ENCODE measurements at places on chromosomes 13 and 19.

DNA sequence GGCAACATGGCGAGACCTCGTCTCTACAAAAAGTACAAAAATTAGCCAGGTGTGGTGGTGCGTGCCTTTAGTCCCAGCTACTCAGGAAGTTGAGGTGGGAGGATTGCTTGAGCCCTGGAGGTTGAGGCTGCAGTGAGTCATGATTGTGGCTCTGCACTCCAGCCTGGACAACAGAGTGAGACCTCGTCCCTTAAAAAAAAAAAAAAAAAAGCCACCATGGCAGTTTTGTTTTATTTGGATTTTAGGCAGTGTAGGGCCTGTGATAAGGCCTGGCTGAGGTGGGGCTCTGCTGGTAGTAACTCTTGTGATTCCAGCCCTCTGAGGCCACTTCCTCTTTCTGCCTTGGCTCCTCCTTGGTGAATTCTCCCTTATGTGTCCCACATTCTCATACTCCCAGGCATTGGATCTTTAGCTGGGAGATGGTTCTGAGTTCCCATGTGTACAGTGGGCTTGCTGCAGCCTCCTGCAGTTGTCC lies 39.2 kb downstream of the GATAD2A start:
- no peak for DNase-seq

- peak; percentile 10 for DNase-seq
Observed at GRCh38 chr13:98664510-98664909, 87.6 kb upstream of the STK24 start.

GRCh38 chr13:33349288-33349985 lies 63.9 kb upstream of the STARD13 start:
- no peak for DNase-seq

GRCh38 chr13:106133025-106133424 lies 402.4 kb downstream of the EFNB2 start:
- no peak for DNase-seq

GRCh38 chr19:33818411-33818810 lies 21.7 kb downstream of the KCTD15 start:
- DNase-seq: no peak

DNA sequence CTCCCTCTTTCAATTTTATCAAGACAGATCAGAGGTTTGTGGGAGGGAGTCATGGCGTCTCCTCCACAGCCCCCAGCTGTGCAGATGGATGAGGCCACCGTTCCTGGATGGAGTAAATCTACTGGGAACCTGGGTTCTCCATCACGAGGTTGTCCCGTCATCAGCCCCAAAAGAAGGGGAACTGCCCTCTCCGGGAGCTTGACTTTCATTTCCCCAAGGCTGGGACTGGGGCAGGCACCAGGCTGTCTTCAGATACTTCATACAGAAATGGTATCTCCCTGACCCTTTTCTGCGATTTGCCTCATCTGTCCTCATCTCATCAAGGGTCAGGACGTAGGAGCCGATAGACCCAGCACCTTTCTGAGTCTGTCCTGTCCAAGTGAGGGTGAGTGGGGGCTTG lies 9.8 kb downstream of the LILRB2 start:
- no peak for DNase-seq

GRCh38 chr13:103009051-103009840 lies 57.0 kb downstream of the SLC10A2 start:
- no peak for DNase-seq

- DNase-seq: no peak
Observed at GRCh38 chr13:110677731-110678545, 28.0 kb downstream of the CARS2 start.

DNA sequence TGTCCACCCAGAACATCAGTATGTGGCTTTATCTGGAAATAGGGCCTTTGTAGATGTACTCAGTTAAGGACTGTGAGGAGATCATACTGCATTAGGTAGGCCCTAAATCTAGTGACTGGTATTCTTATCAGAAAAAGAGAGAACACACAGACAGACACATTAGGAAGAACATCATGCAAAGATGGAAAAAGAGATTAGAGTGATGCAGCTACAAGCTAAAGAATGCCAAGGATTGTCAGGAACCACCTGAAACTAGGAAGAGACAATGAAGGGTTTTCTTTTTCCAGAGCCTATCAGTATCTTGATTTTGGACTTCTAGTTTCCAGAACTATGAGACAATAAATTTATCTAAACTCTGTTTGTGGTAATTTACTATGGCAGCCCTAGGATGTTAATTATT lies 15.0 kb upstream of the DZIP1 start:
- DNase-seq: no peak

- no peak for DNase-seq
Observed at GRCh38 chr19:21491146-21491545, 14.3 kb upstream of the ZNF429 start.

- no peak for DNase-seq
Observed at GRCh38 chr13:24745861-24746617, 17.9 kb upstream of the RNF17 start.

- DNase-seq: no peak
Observed at GRCh38 chr13:40130871-40131636, 475.6 kb downstream of the COG6 start.

DNA sequence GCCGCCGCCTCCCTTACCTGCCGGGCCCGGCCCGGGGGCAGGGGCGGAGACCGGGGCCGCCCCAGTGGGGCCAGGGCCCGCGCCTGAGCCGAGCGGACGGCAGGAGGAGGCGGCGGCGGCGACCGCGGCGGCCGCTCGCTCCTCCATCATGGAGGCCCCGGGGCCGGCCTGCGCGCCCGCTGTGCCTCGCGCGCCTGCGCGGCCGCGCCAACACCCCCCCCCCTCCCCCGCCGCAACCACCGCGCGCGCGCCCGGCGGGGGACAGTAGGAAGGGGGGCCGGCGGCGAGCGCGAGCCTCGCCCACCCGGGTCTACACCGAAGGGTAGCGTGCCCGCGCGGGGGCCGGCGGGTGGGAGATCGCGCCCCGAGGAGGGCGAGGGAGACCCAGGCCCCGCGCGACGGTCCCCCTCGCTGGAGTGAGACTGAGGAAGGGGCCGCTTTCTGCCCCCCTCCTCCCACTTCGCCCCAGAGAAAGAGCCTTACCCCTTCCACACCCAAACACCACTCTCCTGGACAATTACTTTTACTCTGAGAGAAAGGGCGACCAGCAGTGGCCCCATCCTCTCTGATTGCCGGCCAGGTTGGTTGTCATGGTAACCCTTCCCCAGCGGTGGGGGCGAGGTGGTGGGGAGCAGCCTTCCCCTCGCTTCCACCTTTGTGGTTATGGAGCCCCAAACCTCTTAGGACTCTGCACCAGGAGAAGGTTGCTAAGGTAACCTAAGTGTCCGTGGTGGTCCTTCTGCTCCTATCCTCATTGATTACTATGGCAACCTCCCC lies at the start of gene STRN4:
Gene STRN4, minus strand, starts transcription at position 170 of the 777 bp plus-strand sequence. Its CDS starts 20 bp downstream, at position 150.
- DNase-seq: peak; percentile 87

- DNase-seq: no peak
Observed at GRCh38 chr13:58379221-58379620, 747.7 kb downstream of the PCDH17 start.

DNA sequence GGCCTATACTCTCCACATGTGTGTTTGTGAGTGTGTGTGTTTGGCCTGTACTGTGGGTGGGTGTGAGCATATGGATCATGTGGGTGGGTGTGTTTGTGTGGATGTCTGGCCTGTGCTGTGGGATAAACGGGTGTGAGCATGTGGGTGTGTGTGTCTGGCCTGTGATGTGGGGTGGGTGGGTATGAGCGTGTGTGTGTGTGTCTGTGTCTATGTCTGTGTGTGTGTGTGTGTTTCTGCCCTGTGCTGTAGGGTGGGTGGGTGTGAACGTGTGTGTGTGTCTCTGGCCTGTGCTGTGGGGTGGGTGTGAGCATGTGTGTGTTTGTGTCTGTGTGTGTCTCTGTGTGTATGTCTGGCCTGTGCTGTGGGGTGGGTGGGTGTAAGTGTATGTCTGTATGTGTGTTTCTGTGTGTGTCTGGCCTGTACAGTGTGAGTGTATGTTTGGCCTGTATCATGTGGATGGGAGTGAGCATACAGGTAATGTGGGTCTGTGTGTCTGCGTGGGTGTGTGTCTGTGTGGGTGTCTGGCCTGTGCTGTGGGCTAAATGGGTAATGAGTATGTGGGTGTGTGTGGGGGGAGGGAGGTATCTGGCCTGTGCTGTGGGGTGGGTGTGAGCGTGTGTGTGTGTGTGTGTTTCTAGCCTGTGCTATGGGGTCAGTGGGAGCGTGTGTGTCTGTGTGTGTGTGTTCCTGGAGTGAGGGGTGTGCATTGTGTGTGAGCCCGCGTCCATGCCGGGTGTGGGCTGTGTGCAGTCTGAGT lies 20.8 kb upstream of the KCTD15 start:
- DNase-seq: no peak

- DNase-seq: no peak
Observed at GRCh38 chr13:84925443-84925842, 873.8 kb downstream of the SLITRK6 start.

- DNase-seq: peak; percentile 89
Observed at GRCh38 chr13:87123987-87124784, 547.0 kb upstream of the SLITRK5 start.

DNA sequence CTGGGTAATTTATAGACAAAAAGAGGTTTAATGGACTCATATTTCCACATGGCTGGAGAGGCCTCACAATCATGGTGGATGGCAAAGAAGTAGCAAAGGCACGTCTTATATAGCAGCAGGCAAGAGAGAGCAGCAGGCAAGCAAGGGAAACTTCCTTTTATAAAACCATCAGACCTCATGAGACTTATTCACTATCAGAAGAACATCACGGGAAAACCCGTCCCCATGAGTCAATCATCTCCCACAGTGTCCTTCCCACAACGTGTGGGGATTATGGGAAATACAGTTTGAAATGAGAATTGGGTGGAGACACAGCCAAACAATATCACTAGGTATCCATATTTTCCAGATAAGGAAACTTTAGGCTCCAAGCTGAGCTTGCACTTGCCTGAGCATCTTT lies 9.5 kb upstream of the CYP2B6 start:
- DNase-seq: no peak

GRCh38 chr13:33033051-33033812 lies 17.0 kb downstream of the KL start:
- no peak for DNase-seq

- no peak for DNase-seq
Observed at GRCh38 chr19:35779033-35779432, 3.7 kb downstream of the ARHGAP33 start.

GRCh38 chr19:39174558-39175544 lies 21.9 kb upstream of the NCCRP1 start:
- no peak for DNase-seq

DNA sequence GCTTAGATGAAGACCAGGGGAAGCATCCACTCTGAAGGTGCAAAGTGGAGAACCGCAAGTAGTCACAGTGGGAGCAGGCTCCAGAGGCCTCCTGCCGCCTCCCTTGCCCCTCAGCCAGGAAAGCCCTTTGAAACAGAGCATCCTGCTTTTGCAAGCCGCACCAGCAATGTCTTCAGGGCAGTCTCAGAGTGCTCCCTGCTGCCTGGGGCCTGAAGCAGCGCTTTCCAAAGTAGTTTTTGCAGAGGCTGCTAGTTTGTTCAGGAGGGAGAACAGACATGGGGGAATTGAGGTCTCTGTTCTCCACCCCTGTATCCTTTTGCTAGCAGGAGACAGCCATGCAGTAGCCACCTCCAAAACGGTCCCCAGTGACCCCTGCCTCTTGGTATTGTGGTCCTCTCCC lies 15.8 kb upstream of the POP4 start:
- DNase-seq: no peak

- DNase-seq: peak; percentile 94
Observed at GRCh38 chr13:60572003-60572798, 175.2 kb downstream of the TDRD3 start.

DNA sequence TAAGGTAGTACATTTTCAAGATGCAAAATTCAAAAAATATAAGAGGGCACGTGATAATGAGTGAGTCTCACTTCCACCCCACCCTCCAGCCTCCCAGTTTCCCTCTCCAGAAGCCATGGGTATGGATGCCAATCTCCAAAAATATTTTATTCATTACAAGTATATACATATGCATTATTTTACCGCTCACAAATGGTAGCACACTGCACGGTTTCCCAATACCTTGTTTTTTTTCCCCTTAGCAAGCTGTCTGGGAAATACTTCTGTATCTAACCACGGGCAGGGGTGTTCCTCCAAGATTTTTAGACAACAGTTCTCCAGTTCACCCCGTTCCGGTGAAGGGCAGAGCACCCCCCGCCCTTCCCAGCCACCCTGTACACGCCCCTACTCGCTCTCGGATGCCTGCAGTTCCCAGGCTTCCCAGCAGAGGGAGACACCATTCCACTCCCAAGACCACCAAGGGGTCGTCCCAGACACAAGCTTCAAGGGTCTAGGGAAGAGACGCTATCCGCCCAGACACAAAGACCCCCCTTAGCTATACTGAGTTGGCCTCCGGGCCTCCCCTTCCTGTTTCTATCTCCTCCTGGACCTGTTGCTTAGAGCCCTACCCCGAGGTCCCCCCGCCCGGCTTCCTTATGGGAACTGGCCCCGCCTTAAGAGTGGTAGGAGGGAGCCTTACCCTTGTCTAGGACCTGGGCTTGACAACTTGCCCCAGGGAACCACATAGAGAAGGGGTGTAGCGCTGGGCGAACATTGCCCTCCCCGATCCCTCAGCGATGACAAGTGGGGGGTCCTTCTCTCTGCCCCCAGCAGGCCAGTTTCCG lies 1.1 kb upstream of the FXYD3 start:
- peak; percentile 92 for DNase-seq

- DNase-seq: peak; percentile 28
Observed at GRCh38 chr19:11581740-11582139, 4.3 kb upstream of the ACP5 start.

- no peak for DNase-seq
Observed at GRCh38 chr19:439167-439900, 21.5 kb downstream of the SHC2 start.

DNA sequence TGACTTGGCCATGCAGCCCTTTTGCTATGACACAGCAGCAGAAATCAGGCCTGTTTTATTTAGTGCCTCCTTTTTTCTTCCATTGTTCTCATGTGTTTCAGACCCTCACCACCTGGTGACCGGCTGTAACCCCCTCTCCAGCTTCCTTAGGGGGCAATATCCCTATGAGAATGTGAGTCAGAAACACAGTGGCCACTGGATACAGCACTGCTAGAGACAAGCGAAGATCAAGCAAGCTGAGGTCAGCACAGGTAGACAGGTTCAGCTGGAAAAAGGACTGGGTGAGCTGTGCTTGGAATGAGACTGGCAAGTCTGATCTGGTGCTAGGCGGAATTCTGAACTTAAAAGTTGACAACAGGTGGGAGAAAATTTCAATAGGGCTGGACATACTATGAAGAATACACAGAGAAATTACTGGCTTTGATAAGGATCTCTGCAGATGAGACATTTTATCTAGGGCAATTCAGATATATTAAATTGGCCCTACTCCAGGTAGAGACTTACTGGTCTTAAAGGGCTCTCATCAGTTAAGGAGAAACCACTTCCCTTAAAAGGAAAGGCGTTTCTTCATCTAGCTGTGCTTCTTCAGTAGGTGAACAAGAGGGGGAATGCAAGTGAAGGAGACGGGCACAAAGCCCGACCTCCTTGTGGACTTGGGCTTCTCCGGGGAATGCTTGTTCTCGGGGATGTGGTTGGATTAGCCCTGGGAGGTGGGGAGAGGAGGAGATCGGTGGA lies 83.3 kb downstream of the ERCC5 start:
- DNase-seq: no peak

All from NCI-H69 (cell line).